ENCODE measurements at places on chromosomes 6 and 20. TPM values are rescaled to one million over a fixed set of nuclear protein-coding genes. Genes with fewer than 3 reads are reported as not detected.

DNA sequence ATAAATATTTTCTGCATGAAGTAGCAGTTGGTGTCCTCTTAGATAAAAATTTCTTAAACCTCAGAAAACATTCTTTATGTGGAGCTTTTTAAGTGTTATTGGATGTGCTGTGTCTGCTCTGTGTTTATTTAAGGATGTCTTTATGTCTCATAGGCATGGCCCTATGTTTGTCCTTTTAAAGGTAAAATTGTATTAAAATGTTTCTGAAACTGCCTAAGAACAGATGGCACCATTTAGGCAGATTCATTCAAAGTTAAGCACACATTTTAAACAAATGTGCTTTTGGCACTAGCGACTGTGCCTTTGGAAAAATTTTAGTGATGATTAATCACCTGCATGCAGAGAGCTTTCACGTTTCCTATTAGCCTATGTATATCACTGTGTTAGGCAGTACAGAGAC, 125.2 kb downstream of the KIF6 start:
- DNase-seq: no peak

DNA sequence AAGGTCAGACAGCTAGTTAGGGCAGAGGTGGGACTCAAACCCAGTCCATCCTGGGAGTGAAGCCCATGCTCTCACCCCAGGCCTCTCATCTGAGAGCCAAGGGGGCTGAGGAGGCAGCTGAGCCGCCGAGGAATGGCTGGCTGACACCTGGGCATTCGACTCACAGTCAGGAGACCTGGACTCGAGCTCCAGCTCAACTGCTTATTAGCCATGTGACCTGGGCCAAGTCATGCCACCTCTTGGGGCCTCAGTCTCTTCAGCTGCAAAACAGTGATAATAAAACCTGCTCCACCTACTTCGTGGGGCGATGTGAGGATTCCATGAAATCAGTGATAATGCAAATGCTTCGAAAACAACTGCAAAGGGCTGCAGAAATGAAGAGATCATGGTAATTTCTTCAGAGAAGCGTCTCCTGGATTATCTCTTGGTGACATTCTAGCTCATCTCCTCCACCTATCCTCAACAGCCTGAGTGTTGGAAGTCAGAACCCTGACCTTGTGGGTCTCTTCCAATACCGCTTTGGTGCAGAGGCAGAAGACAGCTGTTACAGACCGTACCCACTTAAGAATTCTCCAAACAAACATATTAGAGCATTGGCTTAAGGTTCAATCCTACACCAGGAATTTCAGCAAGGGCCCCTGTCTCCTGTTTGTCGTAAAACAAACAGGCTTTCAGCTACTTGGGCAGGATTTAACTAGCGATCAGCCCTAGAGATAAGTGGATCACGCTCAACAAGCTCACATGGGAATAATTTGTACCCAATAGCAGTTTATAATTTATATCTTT, 60.0 kb upstream of the PIM1 start:
- no peak for DNase-seq

DNA sequence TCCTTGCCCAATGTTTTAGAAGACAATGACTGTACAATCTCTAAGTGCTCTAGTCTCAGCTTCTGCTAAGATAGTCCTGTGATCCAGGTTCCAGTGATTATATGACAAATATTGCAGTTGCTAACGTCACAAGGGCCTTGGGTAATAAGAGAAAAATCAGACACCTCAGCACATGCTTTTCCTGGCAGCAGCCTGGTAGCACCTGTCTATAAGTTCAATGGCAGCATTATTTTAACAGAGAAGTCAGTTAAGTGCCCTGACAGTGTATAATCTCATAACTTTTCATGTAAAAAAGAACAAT, 121.3 kb upstream of the BCLAF1 start:
- DNase-seq: no peak

Gene ALDH8A1
- total RNA-seq: not detected

Gene HSD17B8
- total RNA-seq: 23.5 TPM

Gene SPATA25
- total RNA-seq: 5.8 TPM

Gene CRIP3
- 1.7 TPM for total RNA-seq

All from OCI-LY7 (cell line).